ENCODE measurements at places on chromosomes 11 and 22. TPM values are rescaled to one million over a fixed set of nuclear protein-coding genes. Genes with fewer than 3 reads are reported as not detected.

RAB3IL1 gene
- 5.0 TPM for total RNA-seq

MFNG gene
- 10.0 TPM for total RNA-seq

POTEH gene
- not detected for total RNA-seq

HTR3A gene
- 0.18 TPM for total RNA-seq

DDI1 gene
- not detected for total RNA-seq

TIMP3 gene
- 36.7 TPM for total RNA-seq

PATE4 gene
- total RNA-seq, result not detected

SERHL2 gene
- total RNA-seq, result 2.9 TPM

SLC22A6 gene
- total RNA-seq, result not detected

OR4C16 gene
- total RNA-seq, result not detected

SMIM35 gene
- not detected for total RNA-seq

PAMR1 gene
- total RNA-seq, result 2.0 TPM

CASP5 gene
- total RNA-seq, result not detected

OVCH2 gene
- total RNA-seq, result not detected

FGF4 gene
- not detected for total RNA-seq

LIF gene
- total RNA-seq, result not detected

TPP1 gene
- 71.2 TPM for total RNA-seq

POU2AF1 gene
- total RNA-seq, result 2.4 TPM

BIK gene
- total RNA-seq, result 0.30 TPM

BTBD18 gene
- not detected for total RNA-seq

CWC15 gene
- 31.0 TPM for total RNA-seq

OOSP3 gene
- not detected for total RNA-seq

GRIK4 gene
- not detected for total RNA-seq

GCAT gene
- 43.0 TPM for total RNA-seq

ELFN2 gene
- 0.68 TPM for total RNA-seq

XKR3 gene
- total RNA-seq, result not detected

PKDREJ gene
- not detected for total RNA-seq

C11orf91 gene
- not detected for total RNA-seq

APOA4 gene
- total RNA-seq, result 131 TPM

KRTAP5-1 gene
- not detected for total RNA-seq

RFPL2 gene
- total RNA-seq, result not detected

ENTHD1 gene
- total RNA-seq, result not detected

THOC5 gene
- total RNA-seq, result 17.4 TPM

GAL gene
- not detected for total RNA-seq

DLG2 gene
- total RNA-seq, result 1.2 TPM

GUCY1A2 gene
- total RNA-seq, result 1.1 TPM

XNDC1N gene
- total RNA-seq, result 3.5 TPM
